Activated naive CD8-positive, alpha-beta T cell treated with anti-CD3 and anti-CD28 coated beads, Interleukin-2, amount 50 U/mL, for 16 hours (primary cell): ENCODE measurements at places on chromosomes 6 and 20.

- DNase-seq, result no peak
These were observed 115.1 kb upstream of the BEND3 start for GRCh38 chr6:107230448-107230847.

- no peak for DNase-seq
These were observed 63.0 kb upstream of the CD2AP start for GRCh38 chr6:47414423-47415167.

DNA sequence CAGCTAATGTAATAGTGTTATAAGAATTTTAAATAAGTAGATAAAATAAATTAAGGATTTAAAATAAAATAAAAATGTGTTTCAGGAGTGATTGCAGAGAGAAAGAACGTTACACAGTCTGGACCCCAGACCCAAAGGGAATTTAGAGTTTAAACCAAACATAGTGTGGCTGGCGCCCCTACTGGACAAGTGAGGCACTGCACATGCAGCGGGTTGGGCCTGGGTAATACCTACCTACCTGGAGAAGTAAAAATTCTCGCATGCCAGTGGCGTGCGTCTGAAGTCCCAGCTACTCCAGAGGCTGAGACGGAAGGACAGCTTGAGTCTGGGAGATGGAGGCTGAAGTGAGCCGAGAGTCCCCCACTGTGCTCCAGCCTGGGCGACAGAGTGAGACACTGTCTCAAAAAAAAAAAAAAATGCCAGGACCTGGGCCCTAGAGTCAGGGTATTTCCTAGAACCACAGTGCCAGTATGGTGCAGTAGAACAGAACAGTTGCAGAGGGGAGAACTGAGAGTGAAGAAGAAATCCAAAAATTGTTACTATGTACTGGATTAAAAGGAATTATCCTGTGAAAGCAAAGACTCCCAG lies 71.4 kb upstream of the TCF21 start:
- DNase-seq, result no peak

DNA sequence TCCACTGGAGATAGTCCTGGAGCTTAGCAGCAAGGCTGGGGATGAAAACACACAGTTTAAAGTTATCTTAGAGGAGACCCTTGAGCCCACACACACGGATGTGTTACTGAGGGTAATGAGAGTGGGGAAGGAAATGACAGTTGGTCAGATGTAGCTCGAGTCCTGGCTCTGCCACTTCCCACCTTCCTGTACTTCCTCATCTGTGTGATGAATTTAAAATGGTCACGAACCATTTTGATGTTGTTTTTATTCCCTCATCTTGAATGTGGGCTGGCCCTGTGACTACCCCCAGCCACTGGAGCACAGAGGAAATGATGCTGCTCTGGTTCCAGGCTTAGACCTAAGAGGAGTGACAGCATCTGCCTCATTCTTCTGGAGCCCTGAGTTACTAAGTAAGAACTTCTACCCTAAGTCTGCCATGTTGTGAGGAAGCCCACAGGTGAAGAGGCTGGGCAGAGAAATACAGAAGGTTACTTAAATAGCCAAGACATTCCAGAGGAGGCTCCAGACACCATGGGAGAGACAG lies 141.2 kb downstream of the NRN1 start:
- no peak for DNase-seq

GRCh38 chr6:22716721-22717120 lies 147.4 kb downstream of the HDGFL1 start:
- DNase-seq, result no peak

- DNase-seq, result no peak
These were observed 23.5 kb upstream of the IBTK start for GRCh38 chr6:82270881-82271635.

- DNase-seq, result no peak
These were observed 41.2 kb downstream of the ADGRG6 start for GRCh38 chr6:142342986-142343385.

DNA sequence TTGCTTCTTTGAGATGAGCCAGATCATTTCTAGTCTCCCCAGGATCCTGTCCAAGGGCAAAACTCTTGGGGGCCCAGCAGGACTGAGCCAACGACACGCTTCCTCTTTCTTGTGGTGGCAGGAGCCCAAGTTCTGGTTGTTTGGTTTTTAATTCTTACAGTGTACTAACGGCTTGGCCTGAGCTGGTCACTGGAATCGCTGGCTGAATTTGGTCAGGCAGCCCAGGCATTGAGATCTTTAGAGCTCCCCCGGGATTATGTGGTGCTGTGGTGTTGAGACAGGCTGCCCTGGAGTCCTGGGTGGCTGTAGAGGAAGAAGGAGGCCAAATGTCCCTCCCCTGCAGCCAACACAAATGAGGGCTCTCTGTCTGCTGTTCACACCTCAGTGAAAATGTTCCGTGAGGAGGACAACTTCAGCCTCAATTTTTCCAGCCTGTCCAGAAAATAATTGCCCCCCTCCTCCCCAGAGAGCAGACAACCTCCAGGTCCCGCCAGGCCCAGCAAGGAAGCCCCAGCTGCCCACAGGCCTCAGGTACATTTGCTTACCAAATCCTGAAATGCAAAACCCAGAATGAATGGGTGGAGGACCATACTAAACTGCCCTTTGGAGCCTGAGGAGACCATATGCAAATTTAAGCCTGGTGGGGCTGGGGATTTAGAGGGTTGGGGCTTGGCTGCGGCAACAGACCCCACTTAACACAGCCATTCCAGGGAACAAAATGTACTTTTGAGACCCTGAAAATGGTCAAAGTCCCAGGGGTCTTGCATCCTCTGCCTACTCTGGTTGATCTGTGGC lies 23.6 kb downstream of the BNIP5 start:
- DNase-seq, result no peak

DNA sequence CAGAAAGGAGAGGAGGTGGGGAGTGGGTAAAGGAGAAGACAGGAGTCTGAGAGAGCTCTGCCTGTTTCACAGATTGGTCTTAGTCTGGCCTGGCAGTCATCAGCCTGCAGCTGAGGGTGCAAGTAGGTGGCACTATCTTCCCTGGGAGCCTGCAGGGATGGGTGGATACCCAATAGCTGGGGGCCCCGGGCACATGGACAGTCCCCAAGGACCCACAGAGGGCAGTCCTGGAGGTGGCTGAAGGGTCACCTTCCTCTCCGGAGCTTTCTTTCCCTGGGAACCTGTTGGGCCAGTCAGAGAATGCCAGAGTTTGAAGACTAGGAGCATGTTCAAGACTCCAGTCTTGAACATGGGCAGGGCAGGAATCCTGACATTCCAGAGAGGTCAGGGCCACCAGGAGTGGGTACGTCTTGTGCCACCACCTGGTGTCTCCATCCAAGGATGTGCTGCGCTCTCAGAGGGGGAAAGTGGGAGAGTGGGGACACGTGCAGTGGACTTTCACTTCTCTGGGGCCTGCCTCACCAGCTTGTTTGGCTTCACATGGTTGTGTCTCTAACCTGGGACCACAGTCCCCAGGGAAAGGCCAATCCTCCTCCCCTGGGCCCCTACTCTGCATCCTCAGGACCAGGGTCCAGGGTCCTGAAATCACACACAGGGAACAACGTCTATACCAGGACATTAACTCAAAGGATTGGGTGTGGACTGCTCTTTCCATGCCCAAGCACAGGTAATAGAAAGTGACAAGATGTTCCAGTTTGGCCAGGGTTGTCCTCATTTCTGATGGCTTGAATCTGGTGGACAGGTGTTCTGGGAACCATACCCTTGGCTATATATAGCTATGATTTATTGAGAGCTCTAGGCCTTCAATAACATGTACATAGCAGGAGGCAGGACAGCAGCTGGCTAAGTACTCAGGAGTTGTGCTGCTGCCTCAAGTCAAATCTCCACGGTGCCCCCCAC lies 18.0 kb downstream of the AARS2 start:
- DNase-seq, result no peak

GRCh38 chr6:33397541-33397940 lies 5.9 kb downstream of the KIFC1 start:
- no peak for DNase-seq

DNA sequence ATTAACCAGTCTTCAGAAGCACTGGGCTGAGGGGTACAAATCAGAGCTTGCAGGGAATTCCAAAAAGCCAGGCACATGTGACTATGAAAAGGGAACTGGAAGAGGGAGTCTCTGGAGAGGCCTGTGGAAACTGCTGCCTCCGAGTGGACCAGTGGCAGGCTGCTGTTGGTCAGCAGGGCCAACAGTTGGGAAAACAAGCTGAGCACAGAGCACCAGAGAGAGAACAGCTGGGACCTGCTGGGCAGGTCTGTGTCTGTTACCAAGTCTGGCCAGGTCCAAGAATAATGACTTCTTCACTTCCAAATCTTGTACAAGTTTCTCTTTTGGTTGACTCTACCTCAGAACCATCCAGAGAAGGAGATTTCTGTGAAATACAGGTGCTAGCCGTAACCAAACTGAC lies 81.4 kb downstream of the LIN28B start:
- no peak for DNase-seq

- DNase-seq, result no peak
These were observed 30.1 kb downstream of the GMDS start for GRCh38 chr6:2215342-2215741.

- no peak for DNase-seq
These were observed 99.7 kb downstream of the CLIC5 start for GRCh38 chr6:45915780-45916468.

DNA sequence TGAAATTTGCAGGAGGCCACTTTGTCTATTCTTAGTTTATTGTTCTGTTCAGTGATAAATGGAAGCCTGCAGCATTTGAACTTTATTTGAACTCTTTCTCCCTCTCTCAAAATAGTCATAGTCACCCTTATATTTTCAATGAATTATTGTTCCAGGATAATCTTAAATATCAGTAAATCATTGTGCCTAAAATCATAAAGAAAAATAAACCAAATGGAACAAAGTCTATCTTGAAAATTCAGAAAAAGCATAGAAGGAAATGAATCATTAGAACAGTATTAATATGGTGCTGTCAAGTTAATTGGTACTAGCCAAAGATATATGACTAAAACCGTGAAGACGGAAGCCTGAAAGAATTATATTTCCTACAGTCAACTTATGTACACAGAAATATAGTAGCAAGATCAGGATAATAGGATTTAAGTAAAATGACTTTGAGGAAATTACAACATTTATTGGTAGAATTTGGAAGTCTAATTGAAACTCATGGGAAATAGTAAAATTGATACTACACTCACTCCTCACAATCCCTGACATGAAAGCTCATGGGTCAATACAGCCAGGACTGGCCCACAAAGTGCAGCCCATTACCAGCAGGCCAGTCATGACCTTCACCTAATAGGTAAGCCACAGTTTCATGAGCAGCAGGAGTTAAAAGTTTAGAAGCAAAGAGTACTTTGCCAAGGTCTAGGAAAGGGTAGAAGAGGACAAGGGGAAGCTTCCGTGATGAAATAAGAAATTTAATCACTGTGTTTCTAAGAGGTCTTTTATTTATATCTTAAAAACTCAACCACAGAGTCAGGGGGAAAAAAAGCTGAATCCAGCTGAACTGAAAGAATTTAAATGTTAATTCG lies 119.9 kb upstream of the ENPP5 start:
- DNase-seq, result no peak

- no peak for DNase-seq
These were observed 33.1 kb upstream of the FBXL4 start for GRCh38 chr6:98980819-98981218.

GRCh38 chr6:134020071-134020470 lies 32.4 kb downstream of the SLC2A12 start:
- no peak for DNase-seq

DNA sequence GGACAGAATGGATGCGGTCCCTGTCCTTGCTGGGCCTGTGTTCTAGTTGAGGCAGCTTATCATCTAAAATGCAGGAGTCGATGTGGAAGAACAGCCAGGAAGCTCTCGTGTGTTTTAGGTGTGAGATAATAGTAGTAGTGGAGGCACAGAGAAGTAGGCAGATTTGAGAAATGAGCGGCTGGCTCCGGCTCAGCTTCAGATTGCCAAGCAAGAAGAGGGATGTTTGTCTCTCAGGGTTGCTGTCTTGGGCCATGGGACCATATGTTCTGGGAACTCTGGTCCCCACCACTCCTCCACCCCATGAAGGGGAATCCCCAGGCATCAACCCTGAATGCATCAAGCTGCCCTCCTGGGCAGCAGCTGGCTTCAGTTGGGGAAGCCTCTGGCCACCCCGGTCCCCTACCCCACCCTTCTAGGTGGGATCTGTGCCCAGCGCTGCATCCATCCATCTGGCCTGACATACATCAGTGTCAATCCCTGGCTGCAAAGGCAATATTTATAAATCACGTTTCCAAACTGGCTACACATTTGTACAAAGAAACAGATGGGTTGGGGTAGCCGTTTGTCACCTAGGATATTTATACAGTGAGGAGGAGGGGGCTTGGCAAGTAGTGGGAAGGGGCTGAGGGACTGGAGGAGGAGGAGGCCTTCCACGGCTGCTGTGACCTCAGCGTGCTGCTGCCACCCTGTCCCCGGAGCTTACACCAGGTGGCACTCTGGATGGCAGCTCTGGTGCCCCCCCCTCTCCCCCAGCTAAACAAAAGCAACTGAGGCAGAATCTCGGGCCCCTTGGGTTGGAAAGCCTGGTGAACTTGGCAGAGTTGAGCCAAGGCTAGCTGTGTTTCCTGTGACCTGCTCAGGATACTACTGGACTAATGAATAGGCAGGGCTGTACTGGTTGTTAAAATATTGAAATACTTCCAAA lies 64.4 kb downstream of the CD40 start:
- DNase-seq, result no peak

- no peak for DNase-seq
These were observed 15.0 kb upstream of the ABHD16B start for GRCh38 chr20:63846128-63846771.

DNA sequence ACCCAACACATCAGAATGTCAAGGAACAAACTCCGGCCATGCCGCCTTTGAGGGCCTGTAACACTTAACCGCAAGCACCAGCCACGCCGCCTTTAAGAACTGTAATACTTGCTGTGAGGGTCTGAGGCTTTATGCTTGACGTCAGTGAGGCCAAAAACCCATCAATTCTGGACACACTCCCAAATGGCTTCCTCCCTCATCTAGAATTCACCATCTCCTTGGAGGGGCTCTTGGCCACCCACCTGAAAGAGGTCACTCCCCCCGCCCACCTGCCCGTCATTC lies 10.4 kb upstream of the PXDC1 start:
- no peak for DNase-seq

DNA sequence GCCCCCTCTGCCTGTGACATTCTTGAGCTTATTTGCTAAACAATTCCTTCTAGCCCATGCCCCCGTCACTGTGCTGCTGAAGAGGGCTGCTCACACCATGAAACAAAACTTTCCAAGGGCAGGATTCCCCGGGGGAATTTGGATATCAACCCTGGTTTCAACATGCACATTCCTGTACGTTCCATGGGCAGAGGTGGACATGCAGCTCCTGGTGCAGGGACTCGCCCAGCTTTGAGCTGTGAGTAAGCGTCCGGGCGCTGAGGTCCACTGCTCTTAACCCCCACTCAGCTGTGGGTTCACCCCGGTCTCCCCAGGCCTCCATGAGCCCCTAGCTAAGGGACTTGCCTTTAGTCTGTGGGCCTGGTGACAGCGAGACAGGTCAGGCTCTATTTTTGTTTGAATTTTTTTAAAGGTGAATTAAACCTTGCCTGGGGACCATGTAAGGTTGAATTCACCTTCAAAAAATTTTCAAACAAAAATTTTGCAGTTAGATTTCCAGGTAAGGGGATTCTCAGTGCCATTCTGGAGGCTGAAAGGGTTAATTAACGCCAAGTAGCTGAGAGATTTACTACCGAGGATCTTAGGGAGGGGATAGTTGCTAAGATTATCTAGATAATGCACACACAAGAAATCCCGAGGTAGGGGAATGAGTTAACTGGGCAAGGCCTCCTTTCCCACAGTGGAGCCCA lies 70.3 kb upstream of the SLC22A23 start:
- DNase-seq, result no peak
